ENCODE measurements at places on chromosomes 2 and 18.

GRCh38 chr2:144131042-144131441 is 388.9 kb downstream of the ZEB2 start:
- DNase-seq, result no peak

DNA sequence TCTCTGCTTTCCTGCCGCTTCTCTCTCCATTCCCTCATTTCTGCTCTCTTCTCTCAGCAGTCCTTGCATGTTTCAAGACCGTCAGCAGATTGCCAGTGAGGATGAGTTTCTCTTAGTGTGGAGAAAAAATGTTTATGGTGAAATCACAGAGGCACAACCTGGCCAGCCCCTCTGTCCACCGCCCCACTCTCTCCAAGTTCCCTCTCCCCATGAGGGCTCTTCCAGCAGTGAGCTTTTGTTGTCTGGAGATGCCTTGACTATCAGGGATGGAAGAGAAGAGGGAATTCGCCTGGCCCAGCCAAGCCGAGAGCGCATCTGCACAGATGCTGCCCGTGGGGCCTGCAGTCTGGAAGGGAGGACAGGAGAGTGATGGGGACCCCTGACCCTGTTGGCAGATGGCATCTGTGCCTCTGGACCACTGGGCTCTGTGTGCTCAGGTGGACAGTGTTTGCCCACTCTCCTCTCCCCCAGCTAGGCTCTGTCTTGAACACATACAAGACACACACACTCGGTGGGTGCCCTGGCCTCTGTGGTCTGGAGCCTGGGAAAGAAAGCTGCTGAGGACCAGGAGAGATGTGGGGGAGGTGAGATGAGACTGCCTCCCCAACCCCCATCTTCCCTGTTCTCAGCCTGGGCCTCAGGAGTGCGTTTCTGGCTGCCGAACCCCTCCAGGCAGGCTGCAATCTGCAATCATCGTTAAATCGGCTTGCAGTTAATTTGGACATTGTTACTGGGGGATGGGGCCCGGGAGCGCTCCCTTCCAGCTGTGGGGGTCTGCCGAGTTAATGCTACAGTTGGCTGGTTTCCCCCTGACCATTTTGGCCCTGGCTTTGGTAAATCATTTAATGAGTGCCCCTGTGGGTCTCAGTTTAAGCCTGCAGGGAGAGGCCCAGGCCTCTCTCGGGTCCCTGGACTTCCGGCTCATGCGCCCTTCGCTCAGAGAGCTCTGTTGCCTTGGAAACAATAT is 4.5 kb downstream of the ITM2C start:
- DNase-seq, result no peak

GRCh38 chr2:130152816-130153595 is 8.1 kb upstream of the CCDC74B start:
- DNase-seq, result no peak

- no peak for DNase-seq
These were observed at the start of gene NEURL3 for GRCh38 chr2:96505231-96505889. Gene NEURL3, minus strand, starts transcription at chr2:96505357. Its CDS starts 71 bp downstream, at chr2:96505286.

DNA sequence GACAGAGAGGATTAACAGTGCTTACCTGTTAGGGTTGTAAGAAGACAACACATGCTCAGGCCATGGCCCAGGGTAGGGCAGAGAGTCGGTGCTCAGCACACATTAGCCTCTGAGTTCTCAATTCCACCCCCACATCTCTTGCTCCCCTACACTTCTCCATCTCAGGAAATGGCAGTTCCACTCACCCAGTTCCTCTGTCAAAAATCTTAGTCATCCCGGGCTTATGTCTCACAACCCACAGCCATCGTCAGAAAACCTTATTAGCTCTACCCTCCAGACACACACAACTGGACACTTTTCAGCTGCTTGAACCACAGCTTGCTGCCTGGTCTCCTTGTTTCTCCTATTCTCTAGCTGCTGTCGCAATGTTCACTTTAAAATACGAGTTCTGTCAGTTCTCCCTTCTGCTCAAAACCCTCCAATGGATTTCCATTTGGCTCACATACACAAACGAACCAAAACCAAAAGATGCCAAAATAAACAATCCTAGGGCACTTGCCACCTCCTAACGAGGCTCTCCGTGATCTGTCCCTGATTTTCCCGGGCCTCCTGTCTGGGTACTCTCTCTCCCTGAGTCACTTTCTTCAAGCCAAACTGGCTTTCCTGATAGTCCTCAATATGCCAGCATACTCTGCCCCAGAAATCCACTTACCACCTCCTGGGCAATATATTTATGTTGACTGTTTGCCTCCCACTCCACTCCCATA is 89.7 kb downstream of the KCTD1 start:
- no peak for DNase-seq

DNA sequence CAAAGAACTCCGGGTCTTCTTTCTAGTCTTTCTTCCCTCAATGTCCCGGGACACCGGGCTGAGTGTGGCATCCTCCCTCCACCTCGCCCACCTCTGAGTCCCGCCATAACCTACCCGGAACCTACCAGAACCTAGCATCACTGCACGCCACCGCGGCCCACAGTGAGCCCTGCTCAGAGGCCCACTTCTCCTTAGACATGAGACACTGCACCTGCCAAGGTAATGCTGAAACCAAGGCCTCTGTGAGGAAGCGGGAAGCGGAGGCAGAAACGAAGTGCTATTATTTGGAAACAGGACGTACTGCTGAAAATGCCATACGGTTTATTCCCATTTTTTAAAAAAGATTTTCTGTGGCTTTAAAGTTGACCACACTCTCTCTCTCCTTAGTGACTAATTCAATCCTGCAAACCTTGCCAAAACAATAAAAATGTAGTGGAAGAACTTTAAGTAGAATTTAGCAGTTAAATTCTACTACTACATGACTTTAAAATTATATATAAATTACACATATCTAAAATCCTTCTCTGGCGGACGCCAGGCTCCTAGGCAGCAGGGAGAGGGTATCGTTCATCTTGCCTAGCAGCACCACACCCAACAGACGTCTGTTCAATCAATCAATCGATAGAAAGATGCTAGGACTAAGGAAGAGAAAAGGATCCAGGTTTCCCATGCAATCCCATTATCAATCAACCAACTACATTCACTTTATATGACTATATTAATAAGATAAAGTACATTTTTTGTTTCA is 82.0 kb downstream of the ZNF516 start:
- no peak for DNase-seq

DNA sequence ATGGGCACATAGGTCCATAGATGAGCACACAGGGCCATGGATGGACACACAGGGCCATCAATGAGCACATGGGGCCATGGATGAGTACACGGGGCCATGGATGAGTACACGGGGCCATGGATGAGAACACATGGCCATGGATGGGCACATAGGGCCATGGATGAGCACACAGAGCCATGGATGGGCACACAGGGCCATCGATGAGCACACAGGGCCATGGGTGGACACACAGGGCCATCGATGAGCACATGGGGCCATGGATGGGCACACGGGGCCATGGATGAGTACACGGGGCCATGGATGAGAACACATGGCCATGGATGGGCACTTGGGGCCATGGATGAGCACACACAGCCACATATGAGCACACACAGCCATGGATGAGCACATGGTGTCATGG is 192.6 kb upstream of the HDAC4 start:
- DNase-seq, result no peak

DNA sequence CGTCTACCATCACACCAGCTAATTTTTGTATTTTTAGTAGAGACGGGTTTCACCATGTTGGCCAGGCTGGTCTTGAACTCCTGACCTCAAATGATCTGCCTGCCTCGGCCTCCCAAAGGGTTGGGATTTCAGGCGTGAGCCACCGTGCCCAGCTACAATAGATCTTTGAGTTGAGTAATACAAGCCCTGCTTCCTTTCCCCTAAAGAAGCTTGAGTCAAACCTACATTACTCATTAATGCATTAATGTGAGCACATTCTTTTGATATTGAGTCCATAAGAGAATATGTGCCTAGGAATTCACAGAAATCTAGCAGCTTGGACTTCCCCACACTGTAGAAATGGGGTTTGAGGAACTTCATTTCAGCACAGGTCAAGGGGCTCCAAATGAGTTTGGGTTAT is 39.6 kb downstream of the PSMG2 start:
- no peak for DNase-seq

DNA sequence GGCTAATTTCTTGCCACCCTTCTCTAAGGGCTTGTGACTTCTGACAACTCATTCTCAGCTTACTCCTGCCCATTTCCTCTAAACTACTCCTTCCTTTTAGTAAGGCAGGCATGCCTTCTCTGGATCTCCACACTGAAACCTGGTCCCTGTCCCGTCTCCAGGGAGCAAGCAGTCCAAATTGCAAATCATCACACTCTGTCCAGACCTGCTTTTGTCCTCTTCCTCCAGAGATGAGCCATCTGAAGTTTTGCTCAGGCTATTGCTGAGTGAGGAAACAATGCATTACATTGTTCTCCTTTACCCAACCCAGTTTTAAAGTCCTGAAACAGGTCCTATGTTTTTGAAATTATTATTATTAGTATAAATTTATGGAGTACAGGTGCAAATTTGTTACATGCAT is 57.3 kb downstream of the ARHGAP25 start:
- DNase-seq, result no peak

DNA sequence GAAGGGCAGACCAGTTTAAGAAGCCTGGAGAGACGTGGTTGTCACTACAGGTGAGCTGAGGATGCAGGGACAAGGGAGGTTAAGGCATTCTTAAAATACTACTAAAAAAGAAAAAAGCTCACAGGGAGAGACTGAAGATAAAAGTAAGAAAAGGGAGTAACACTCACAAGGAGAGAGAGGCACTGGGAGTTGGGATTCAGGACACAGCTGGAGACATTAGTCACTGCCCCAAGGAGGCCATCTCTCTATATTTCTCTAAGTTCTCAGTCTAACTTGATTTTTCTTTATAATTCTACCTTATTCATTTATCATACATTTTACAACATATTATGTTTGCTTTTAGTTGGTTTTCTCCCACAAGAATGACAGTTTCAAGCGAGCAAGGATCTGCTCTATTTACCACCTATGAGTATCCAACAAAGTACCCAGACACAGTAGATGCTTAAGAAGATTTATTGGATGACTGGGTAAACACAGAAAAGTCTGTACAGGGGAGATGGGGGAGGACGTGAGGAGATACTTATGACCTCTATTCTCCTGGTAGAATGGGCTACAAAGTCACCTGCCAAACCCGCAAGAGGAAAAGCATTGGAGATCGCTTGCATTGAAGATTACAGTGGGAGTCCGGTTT is 2.2 kb downstream of the SERPINE2 start:
- no peak for DNase-seq

- DNase-seq, result no peak
These were observed 1272.8 kb upstream of the ZEB2 start for GRCh38 chr2:145792745-145793144.

DNA sequence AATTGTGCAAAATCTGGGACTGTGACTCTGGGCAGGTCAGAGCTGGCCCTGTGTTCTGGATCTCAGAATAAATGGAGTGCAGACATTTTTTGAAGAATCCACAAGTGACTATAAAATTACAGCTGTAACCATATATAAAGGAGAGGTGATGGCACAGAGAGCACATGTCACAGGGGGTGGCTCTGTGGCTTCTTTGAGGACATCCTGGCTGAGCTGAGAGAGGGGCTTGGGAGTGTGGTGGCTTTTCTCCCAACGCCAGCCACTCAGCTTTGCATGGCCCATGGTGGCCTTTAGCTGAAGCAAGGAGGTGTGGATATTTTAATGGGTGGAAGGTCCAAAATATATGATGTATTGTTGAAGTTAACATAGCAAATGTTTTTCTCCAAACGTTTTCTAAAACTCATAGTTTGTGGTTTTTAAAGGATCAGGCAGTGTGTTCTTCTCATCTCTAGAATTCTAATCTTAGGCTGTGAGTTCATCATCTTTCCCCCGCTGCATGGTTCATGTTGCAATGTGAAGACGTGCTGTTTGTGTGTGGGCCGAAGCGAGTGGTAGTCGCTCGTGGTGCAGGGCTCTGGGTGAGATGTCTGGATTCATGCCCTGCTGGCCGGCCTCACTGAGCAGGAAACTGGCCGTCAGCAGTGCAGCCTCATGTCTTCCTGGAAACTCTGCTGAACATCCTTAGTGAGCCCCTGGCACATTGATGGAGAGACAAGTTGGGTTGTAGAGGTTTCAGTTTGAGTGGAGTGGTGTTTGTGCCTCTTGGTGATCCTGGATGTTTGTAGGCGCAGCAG is 109.9 kb downstream of the ZNF236 start:
- DNase-seq, result no peak

Measured in NCI-H1092 (cell line).